ENCODE measurements at places on chromosomes 11 and 22.

- DNase-seq, result no peak
Measured at GRCh38 chr11:58133309-58134076, 8.2 kb upstream of the OR9I1 start.

DNA sequence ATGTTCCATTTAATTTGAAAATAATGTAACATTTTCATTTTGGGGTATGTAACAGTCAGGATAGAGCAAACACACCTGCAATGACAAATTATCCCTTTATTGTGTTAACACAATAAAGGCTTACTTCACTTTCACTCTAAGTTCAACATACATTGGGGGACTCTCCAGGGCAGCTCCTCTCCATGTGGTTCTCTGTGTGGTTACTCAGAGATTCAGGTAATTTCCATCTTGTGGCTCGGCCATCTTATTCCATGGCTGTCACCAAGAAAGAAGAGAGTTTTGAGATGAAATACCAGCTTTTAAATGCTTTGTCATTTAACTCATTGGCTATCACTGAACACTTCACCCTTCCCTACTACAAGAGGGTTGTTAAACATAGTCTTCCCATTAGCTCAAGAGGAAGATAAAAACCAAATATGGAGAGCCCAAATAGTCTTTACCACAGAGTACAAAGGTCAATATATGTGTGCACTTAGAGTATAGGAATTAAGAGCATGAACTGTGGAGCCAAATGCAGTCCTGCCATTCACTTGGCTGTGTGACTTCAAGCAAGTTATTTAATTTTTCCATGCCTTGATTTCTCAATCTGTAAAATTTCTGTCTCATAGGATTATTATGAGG is 10.6 kb upstream of the TPH1 start:
- DNase-seq, result no peak

GRCh38 chr11:9073466-9074225 is 17.8 kb downstream of the SCUBE2 start:
- no peak for DNase-seq

DNA sequence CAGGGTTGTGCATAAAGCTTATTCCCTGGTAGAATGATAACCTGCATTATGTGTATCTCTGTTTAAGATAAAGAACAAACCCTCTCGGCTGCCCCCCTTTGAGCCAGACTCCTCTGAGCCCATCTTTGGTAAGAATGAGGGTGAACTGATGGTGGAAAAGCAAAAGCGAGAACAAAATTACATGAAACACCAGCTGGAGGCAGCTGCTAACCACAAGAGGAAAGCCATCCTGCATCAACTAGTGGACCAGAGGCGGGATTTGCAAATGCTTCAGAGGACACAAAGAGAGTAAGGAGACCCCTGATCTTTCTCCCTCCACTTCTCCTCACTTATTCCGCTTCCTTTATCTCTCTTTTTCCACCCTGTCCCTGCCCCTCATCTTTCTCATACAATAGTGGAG is 40.3 kb downstream of the CCDC81 start:
- DNase-seq, result no peak

- no peak for DNase-seq
Measured at GRCh38 chr11:29352273-29352795, 664.5 kb downstream of the KCNA4 start.

DNA sequence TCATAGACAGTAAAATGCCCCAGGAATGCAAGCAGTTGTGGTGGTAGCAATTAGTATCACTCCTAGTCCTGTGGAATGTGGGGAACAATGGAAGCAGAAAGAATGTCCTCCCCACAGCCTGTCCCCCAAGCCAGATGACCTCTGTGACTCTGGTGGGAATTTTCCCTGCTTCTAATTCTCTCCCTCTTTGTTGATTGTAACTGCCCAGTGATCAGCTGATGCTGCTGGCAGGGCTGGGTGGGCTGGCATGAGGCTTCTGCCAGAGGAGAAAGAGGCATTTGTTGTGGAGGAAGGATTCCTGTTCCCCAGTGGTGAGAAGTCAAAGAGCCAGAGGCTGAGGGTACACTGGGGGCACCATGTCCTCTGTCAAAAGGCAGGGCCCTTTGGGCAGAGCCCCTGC is 116.7 kb upstream of the NCAM1 start:
- DNase-seq, result no peak

Measured in stimulated activated CD4-positive, alpha-beta T cell treated with anti-CD3 and anti-CD28 coated beads, Interleukin-1b, Interleukin-23, amount 100 ng/mL, for 1 hour (primary cell).